RWPE1 (cell line): ENCODE measurements at places on chromosomes 16 and 17.

GRCh38 chr16:10339777-10340732, 45.8 kb upstream of the ATF7IP2 start:
- no peak for DNase-seq

- DNase-seq, result no peak
Observed at GRCh38 chr17:37676115-37676925, 33.1 kb upstream of the DDX52 start.

- DNase-seq, result no peak
Observed at GRCh38 chr17:72517413-72518158, 396.8 kb downstream of the SOX9 start.

DNA sequence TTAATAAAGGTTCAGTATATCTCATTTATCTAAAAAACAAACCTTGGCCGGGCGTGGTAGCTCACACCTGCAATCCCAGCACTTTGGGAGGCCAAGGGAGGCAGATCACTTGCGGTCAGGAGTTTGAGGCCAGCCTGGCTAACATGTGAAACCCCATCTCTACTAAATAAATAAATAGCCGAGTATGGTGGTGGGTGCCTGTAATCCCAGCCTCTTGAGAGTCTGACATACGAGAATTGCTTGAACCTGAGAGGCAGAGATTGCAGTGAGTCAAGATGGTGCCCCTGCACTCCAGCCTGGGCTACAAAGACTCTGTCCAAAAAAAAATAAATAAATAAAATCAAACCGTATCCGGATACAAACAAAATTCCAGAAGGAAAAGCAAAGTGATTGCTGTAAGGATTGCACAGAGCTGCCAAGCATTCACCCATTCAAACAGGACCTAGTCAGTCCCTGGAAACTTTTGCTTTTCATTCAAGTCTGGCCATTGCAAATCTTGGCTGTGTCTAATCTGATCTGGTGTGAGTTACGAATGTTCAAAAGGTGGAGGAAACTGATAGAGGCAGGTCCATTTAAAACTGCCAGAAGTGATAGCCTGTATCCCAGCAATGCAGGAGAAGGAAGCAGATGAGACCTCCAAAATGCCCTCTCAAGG, 102.5 kb upstream of the CLEC3A start:
- DNase-seq, result no peak

DNA sequence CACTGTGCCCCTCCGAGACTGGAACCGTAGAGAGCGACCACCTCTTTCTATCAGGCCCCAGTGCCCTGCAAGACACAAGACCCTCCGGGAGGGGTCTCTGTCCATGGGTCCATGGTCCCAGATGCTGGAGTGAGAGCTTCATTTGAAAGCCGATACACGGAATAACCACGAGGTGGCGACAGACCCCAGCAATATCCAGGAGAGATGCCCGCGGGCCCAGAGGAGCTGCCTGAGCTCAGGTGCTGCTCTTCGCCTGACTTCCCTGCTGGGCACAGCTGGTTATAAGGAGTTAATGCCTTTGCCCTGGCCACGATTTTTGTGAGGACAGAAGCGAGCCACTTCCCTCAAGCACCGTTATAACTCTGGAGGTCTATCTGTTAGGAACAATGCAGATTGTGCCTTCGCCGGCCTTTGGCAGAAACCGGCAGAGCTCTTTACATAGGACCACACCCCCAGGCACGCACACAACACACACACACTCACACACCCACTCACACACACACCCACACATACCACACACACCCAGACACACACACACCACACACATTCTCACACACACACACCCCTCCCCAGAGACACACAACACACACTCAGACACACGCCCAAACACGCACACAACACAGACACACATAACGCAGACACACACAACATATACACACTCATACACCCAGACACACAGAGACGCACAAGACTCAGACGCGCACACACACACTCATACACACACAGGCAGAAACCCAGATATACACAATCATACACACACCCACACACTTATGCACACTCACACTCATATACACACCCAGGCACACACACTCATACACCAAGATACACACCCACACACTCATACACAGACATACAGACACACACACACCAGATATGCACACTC, 436.4 kb downstream of the SOX9 start:
- peak; percentile 72 for DNase-seq
